Cardiac muscle cell (in vitro differentiated cells and primary cell): ENCODE measurements at places on chromosomes 16 and 17. TPM values are rescaled to one million over a fixed set of nuclear protein-coding genes. Genes with fewer than 3 reads are reported as not detected.

DNA sequence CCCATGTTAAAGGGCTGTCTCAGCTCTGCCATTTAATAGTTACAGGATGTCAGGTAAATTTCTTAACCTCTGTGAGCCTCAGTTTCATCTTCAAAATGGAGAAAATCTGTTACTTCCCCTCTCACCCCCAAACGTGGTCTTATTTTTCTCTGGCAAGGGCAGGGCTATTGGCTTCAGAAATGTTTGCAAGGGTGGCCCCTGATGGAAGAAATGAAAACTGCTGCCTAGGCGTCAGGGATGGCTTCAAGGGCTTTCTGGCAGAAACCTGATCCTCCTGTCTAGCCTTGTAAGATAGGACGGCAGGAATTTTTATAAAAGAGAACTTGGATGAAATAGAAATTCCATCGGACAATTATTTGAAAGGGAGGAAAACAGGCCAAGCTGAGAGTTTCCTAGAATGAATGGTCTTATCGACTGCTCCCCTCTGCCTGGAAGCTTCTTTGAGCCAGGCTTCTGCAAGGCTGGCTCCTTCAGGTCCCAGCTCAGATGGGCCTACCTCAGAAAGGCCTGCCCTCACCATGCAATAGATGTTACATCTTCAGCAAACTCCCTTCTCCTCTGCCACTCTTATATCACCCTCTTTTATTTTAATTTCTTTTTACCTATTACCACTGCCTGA is 43.0 kb upstream of the TANGO6 start:
- H3K27me3 ChIP-seq: no peaks in the 10 kb centered on the region
- no peaks in the 10 kb centered on the region for H3K36me3 ChIP-seq
- no peak overlapping the region for H3K27ac ChIP-seq
- H3K4me3 ChIP-seq: no peak overlapping the region
- DNase-seq: peak; percentile 96

DNA sequence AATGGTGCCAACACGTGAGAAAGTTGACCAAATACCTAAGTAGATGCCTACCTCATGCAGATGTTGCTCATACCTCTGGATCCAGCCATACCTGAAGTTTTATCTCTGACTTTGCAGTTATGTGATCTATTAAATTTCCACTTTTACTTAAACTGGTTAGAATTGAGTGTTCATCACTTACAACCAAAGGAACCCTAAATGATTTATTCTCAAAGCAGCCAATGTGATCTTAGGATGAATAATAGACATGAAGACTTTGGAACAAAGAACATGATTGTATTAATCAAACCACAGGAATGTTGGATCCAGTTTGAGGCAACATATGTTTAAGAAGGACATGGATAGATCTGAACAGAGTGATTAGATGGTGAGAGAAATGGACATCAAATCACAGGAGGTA is 68.7 kb downstream of the IRX6 start:
- H3K27me3 ChIP-seq: no peaks in the 10 kb centered on the region
- H3K4me3 ChIP-seq: no peak overlapping the region
- DNase-seq: no peak
- H3K27ac ChIP-seq: no peak overlapping the region
- H3K36me3 ChIP-seq: no peaks in the 10 kb centered on the region

- H3K4me1 ChIP-seq: peaks cover 27% of the 10 kb centered on the region
- peak overlapping the region; percentile 52 for H3K27ac ChIP-seq
- no peak overlapping the region for H3K4me3 ChIP-seq
- peak; percentile 61 for DNase-seq
- H3K27me3 ChIP-seq: no peaks in the 10 kb centered on the region
Observed at GRCh38 chr16:31427441-31428278, 500 bp downstream of the COX6A2 start.

DNA sequence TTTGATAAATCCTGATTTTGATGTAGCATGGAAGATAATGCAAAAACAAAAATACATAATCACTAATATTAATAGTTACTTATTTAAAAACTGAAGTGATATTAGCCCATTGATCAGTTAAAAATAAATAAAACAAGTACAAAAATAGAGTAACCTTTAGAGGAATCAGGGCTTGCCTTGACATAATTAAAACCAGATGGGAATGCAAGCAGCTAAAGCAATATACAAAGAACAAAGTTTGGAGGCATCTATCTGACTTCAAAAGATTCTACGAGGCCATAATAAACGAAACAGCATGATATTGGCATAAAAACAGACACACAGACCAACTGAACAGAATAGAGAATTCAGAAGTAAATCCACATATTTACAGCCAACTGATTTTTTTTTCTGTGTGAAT is 15.0 kb upstream of the HEATR3 start:
- H3K27me3 ChIP-seq: no peaks in the 10 kb centered on the region
- H3K4me3 ChIP-seq: no peak overlapping the region
- H3K27ac ChIP-seq: no peak overlapping the region

The SSTR5 gene
- not detected in 2 replicates for total RNA-seq
